ENCODE measurements at places on chromosomes 6 and 20.

DNA sequence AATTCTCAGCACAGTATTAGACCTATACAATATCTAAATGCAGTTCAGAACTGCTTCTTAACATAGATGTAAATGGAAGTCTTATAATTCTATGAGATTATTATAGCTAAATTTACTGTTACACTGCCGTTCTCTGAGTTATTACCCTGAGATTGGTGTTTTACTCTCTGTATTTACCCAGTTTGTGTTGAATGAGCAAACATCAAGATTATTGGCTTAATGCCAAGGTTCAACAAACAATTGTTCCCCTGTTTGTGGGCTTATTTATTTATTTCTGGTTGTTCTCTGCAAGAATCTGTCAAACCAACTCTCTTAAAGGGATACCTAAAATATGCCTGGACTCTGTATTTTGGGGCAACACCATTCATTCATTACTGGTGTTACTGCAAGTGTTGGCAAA lies 5.2 kb upstream of the STMND1 start:
- no peak for DNase-seq

DNA sequence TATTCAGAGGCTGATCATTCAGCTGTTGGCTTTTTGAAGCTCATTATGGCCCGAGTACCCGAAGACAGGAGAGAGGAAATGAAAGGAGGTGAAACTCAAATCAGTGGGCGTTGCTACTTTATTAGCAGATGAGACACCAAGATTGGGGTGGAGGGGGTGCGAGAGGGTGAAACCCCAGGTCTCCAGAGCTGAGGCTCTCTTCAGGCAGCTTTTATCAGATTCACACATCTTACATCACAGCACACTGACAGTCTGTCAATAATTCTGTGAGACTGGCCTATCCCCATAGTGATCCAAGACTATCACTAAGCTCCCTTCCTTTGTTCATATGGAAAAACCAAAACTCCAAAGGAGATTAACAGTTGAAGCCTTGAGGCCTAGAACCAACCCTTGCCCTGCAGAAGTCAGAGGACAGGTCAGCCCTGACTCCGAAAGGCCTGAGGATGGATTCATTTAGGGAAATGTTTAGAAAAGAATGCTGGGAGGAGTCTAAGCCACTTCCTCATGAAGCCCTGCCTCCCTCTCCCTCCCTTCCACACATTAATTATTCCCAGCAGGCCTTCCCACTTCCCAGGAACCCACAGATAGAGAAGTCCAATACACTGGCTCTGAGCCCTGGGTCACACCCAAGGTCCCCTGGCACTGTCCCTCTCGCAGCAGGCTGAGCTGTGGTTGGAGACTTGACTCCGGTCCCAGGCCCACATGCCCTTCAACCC lies 23.2 kb downstream of the TRERF1 start:
- DNase-seq, result no peak

- DNase-seq, result no peak
These were observed 2.7 kb upstream of the MYT1 start for GRCh38 chr20:64161356-64162238.

GRCh38 chr20:63501818-63502670 lies 3.2 kb upstream of the EEF1A2 start:
- peak; percentile 83 for DNase-seq

- no peak for DNase-seq
These were observed 9.2 kb downstream of the PPP1R3G start for GRCh38 chr6:5094327-5094726.

GRCh38 chr6:139054001-139054400 lies 25.5 kb downstream of the ABRACL start:
- no peak for DNase-seq

DNA sequence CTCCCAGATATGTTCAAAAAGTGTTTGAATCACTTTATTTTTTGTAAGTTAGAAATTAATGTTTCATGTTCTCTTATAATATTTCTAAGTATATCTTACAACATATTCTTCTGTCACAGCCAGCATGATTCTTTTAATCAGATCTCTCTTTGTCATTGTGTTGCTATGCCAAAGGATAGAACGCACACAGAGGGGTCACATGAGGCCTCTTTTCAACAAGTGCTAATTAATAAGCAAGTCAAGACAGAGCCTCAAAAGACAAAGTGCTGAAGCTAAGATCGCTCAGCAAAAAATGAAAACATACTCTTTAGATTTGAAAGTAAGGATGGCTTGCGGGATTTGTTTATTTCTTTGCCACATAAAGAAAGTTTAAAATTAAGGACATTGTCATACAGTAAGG lies 508.8 kb upstream of the PTCHD4 start:
- DNase-seq, result no peak

GRCh38 chr6:120348926-120349325 lies 985.4 kb downstream of the TBC1D32 start:
- no peak for DNase-seq

GRCh38 chr6:132752255-132752654 lies 5.4 kb downstream of the VNN2 start:
- no peak for DNase-seq

- no peak for DNase-seq
These were observed 557.2 kb upstream of the JAG1 start for GRCh38 chr20:11230999-11231398.

- no peak for DNase-seq
These were observed 80.4 kb upstream of the PMEPA1 start for GRCh38 chr20:57790176-57790575.

DNA sequence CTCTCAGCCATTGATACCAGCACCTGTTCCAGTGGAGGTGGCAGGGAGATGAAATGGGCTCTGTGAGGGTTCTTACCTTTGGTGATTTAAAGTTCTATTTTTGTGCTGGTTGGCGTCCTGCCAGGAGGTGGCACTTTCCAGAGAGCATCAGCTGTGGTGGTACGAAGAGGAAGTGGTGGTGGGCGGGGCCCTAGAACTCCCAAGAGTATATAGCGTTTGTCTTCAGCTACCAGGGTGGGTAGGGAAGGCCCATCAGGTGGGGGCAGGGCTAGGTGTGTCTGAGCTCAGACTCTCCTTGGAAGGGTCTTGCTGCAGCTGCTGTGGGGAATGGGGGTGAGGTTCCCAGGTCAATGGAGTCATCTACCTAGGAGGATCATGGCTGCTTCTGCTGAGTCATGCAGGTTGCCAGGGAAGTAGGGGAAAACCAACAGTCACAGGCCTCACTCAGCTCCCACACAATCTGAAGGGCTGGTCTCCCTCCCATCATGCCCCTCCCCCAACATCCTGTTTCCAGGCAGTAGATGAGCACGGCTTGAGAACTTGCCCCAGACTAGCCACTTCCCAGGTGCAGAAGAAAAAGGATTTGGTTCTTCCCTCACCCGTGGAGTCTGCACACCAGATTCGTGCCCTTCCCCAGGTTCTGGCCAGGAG lies 46.6 kb downstream of the MOXD1 start:
- no peak for DNase-seq

DNA sequence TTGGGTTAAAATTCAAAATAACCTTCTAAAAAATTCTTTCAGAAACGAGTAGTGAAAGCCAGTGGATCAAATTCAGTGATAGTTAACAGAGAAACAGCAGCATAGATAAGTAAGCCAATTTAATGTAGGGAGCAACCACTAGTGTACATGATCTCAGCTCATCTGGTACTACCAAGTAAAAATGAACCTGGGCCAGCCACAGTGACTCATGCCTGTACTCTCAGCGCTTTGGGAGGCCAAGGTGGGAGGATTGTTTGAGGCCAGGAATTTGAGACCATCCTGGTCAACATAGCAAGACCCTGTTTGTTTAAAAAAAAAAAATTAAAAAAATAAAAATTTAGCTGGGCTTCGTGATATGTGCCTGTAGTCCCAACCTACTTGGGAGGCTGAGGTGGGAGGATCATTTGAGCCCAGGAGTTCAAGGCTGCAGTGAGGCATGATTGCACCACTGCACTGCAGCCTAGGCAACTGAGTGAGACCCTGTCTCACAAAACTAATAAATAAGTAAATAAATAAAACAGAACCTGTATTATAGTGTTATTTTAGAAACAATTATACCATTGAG lies 32.4 kb downstream of the CBFA2T2 start:
- no peak for DNase-seq

DNA sequence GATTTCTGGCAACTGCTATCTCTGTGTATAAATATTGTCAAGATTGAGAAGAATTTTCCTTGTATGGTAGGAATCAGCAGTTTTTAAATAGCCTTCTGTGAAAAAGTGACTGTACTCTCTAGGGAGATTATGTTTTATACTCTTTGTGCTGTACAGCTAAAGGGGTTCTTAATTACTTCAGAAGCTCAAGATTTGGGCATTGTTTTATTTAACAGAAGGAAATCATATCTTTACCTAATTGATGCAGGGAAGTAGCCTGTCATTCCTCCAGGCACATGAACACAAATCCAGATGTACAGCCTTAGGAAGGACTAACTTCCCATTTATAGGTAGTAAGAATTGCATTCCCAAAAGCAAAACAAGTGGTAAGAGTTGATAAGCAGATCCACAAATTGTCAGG lies 1.3 kb downstream of the CALHM5 start:
- DNase-seq, result no peak

GRCh38 chr6:131979515-131980337 lies 28.6 kb upstream of the CCN2 start:
- DNase-seq, result no peak

GRCh38 chr20:17615645-17616479 lies 46.0 kb downstream of the DSTN start:
- DNase-seq, result peak; percentile 28

GRCh38 chr6:111184827-111185532 lies 97.7 kb downstream of the SLC16A10 start:
- no peak for DNase-seq

- DNase-seq, result no peak
These were observed 135.3 kb upstream of the DEFB112 start for GRCh38 chr6:50185006-50185405.

DNA sequence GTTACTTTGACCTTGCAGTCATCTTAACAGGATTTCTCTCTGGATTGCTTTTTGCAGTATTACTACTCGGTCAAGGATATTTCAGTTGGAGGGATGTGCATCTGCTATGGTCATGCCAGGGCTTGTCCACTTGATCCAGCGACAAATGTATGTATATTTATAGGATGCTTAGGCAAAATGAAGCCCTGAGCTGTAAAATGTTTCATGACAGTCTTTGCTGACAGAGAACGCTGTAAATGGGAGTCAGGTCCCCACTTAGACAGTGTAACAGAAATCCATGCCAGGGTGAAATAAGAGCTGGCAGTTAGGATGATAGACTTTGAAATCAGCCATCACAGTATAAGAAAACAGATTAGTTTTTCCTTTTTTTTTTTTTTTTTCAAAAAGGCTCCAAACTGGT lies 264.0 kb downstream of the LAMA2 start:
- DNase-seq, result no peak

GRCh38 chr20:22711971-22712755 lies 127.8 kb upstream of the FOXA2 start:
- DNase-seq, result no peak

- DNase-seq, result no peak
These were observed 44.2 kb upstream of the RNF24 start for GRCh38 chr20:4059606-4060005.

- no peak for DNase-seq
These were observed 91.1 kb downstream of the MTFR2 start for GRCh38 chr6:136158971-136159370.

DNA sequence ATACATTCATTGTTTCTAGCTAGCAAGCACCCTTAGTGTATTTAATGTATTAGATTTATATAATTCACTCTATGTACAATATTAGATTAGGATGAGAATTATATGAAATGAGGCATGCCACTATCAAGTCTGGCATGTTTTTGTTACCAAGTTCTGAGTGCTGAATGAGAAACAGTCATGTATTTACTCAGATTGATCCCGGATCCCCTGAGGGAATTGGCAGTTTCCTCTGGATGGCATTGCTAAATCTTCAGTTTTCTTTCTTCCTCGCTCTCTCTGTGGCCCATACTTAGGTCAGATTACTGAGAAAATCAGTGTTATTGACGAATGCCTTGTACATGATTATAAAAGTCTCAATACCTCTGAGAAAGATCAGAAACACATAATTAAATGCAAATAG lies 66.6 kb downstream of the CDKAL1 start:
- no peak for DNase-seq

DNA sequence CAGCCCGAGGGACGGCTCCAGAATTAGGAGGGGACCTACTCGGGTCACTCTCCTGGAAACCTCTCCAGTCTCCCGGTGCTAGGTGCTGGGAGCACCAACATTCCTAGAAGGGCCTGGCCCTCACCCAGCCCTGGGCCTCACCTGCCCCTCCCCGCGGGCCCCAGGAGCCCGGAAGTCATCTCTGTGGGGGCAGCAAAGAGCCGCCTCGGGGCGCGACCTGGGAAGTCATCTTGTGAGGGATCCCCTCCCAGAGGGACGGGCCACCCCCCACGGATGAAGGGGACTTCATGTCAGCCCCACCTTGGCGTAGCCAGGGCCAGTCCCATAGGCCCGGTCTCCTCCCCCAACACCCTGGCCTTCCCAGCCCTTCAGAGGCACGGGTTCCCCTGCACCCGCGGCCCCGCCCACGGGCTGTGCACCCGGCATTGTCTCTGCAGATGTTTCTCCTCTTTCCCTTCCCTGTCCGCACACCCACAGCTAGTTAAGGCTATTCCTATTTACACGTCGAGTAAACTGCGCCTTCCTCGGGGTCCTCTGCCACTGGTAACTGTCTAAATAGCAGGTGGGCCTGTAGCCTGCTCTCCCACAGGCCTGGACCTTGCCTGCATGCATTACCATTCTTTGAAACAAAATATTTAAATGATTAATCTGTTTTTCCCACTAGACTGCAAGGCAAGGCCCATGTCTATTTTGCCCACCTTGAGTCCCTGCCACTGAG lies 896 bp upstream of the RNASET2 start:
- DNase-seq, result peak; percentile 38

DNA sequence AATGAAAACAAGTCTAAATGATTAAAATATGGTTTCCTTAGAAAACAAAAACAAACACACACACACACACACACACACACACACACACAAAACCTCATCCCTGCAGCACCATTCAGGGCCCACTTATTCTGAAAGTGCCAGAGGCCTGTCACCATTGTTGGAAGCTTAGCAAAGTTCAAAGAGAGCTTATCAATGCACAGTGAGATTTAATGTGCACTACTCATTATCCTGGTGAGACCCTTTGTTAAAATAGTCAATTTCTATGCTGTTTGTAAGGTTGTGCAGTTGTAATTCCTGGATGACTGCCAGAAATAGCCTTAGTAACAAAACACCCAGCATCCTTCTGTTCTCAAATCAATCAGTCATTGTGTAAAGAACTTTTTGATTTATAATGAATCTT lies 482.9 kb downstream of the GRIK2 start:
- DNase-seq, result no peak

Measured in NCI-H1092 treated with DMSO at 0.1 percent for 48 hours (cell line).